ENCODE measurements at places on chromosomes 12 and 14. TPM values are rescaled to one million over a fixed set of nuclear protein-coding genes. Genes with fewer than 3 reads are reported as not detected.

- no peak for DNase-seq
Measured at GRCh38 chr12:597926-598568, 65.2 kb downstream of the NINJ2 start.

GRCh38 chr14:71142375-71143038, 235.2 kb downstream of the PCNX1 start:
- no peak for DNase-seq

GRCh38 chr12:24069532-24070395, 120.3 kb upstream of the SOX5 start:
- no peak for DNase-seq

The GPR84 gene
- not detected for total RNA-seq

GRCh38 chr12:116635487-116635886, 76.3 kb downstream of the MAP1LC3B2 start:
- DNase-seq, result no peak

DNA sequence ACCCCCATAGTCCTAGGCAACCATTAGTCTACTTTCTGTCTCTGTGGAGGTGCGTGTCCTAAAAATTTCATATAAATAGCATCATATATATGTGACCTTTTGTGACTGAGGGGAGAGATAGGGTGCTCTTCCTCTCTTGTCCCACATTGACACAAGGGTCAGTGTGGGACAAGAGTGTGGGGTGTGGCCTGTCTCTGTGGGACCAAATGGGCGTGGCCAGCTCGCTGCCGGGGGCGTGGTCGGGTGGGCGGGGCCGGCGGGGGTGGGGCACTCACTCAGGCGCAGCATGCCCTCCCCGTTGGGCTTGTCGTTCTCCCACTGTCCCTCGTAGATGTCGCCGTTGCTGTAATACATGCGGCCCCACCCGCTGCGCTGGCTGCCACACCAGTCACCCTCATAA, 15.5 kb downstream of the MORN3 start:
- no peak for DNase-seq

GRCh38 chr12:30974746-30975500, 48.4 kb downstream of the TSPAN11 start:
- no peak for DNase-seq
